ENCODE measurements at places on chromosomes 12 and 14. TPM values are rescaled to one million over a fixed set of nuclear protein-coding genes. Genes with fewer than 3 reads are reported as not detected.

- no peak overlapping the region for H3K27ac ChIP-seq
- H3K4me1 ChIP-seq = no peaks in the 10 kb centered on the region
- no peaks in the 10 kb centered on the region for H3K27me3 ChIP-seq
- H3K4me3 ChIP-seq = no peak overlapping the region
- DNase-seq = no peak
- H3K36me3 ChIP-seq = no peaks in the 10 kb centered on the region
Measured at GRCh38 chr12:126346087-126346486, 1280.9 kb downstream of the AACS start.

DNA sequence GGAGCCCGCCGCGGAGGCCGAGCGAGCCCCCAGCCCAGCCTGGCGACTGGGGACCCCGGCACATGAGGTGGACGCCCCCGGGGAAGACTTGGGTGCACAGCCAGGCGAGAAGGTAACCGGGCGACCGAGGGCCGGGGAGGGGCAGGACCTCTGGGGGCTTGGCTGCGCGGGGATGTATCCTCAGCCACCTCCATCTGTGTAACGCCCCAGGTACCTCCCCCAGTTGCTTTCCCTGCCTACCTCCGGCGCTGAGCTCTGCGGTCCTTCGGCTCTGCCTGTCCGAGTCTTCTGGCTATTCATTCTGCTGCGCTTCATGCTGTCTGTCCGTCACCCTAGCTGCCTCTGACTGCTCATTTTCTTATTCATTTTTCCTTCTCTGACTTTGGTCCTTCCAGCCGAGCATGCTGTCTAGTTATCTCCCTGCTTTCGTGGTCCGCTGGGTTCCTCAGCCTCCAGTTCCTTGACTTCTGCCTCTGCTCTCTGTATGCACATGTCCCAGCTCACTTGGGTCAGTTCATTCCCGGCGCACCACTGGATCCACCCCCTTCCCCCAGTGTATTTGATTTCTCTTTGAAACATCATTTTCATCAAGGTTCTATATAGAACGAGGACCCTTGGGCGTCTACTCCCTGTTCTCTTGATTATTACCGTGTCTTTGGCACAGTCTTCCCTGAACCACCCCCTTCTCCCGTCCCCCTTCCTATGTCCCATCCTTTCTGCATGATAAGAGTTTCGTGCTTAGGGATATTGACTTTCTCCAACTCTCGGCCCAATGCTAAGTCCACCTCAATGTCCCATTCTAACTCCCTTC, 612 bp downstream of the PHC1 start:
- peak; percentile 68 for DNase-seq
- H3K4me3 ChIP-seq = no peak overlapping the region
- H3K36me3 ChIP-seq = peaks cover 6% of the 10 kb centered on the region
- peaks cover 10% of the 10 kb centered on the region for H3K27me3 ChIP-seq

DNA sequence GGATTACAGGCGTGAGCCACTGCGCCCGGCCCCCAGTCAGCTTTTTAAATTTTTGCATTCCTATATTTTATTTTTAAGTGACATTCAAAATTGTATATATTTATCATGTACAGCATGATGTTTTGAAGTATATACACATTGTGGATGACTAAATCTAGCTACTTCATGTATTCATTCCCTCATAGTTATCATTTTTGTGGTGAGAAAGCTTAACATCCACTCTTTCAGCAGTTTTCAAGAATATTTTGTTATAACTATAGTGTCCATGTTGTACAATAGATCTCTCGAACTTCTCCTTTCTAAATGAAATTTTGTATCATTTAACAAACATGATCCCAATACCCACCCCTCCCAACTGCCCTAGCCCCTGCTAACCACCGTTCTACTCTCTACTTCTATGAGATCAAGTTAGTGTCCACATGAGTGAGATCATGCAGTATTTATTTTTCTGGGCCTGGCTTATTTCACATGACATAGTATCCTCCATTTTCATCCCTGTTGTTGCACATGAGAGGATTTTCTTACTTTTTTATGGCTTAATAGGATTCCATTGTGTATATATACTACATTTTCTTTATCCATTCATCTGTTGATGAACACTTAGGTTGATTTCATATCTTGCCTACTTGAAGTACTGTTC, 8.8 kb upstream of the HEBP1 start:
- H3K27me3 ChIP-seq = peaks cover 7% of the 10 kb centered on the region
- H3K36me3 ChIP-seq = no peaks in the 10 kb centered on the region
- no peak overlapping the region for H3K27ac ChIP-seq
- no peak for DNase-seq

- H3K36me3 ChIP-seq = peaks cover 6% of the 10 kb centered on the region
- peaks cover 34% of the 10 kb centered on the region for H3K4me1 ChIP-seq
- DNase-seq = no peak
- H3K27ac ChIP-seq = no peak overlapping the region
- H3K27me3 ChIP-seq = peaks cover 14% of the 10 kb centered on the region
Measured at GRCh38 chr12:74535536-74535935, 2.1 kb upstream of the ATXN7L3B start.

DNA sequence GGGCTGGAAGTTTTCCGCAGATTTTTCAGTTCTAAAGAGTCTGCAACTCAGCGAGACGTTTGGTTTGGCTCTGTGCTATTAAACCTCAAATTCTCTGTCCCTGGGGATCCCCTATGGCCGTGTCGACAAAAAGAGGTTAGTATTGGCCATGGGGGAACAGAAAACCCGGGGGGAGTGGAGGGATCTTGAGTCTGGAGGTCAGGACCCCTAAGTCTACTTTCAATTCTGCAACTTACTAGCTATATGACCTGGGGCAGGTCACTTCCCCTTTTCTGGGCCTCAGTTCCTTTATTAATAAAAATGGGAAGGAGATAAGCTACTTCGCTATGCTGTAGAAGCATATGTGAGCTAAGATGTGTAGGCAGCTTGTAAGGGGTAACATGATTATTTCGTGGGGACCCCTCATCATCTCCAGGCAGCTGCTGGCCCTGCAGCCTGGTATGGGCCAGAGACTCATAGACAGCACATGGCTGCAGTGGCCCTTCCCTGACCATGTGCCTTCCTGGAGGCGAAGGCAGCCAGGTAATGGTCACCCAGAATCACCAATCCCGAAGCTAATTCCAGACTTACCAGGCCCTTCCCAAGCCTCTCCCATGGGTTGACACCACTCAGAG, 8.6 kb downstream of the ASB2 start:
- H3K36me3 ChIP-seq = no peaks in the 10 kb centered on the region
- DNase-seq = no peak
- no peak overlapping the region for H3K4me3 ChIP-seq

LBHD2 gene
- polyA plus RNA-seq = not detected

GNS gene
- 113 TPM for polyA plus RNA-seq

Measured in immature natural killer cell (primary cell).